Psoas muscle (tissue), 8 donors: ENCODE measurements at places on chromosomes 5 and 9. TPM values are rescaled to one million over a fixed set of nuclear protein-coding genes. Genes with fewer than 3 reads are reported as not detected.

ZBTB43 gene
- total RNA-seq, result 26.5 TPM

STX17 gene
- 19.6 TPM for total RNA-seq

ROPN1L gene
- not detected for total RNA-seq

GRCh38 chr5:133935667-133935940, 32.8 kb downstream of the C5orf15 start:
- DNase-seq, result no peak
